Stimulated activated CD8-positive, alpha-beta memory T cell treated with anti-CD3 and anti-CD28 coated beads, Interleukin-15, amount 100 ng/mL, for 4 hours (primary cell): ENCODE measurements at places on chromosomes 3 and 15.

GRCh38 chr3:153043729-153044328 is 118.2 kb upstream of the RAP2B start:
- no peak for DNase-seq

- DNase-seq: no peak
Measured at GRCh38 chr15:67070150-67070549, 4.7 kb downstream of the SMAD3 start.

DNA sequence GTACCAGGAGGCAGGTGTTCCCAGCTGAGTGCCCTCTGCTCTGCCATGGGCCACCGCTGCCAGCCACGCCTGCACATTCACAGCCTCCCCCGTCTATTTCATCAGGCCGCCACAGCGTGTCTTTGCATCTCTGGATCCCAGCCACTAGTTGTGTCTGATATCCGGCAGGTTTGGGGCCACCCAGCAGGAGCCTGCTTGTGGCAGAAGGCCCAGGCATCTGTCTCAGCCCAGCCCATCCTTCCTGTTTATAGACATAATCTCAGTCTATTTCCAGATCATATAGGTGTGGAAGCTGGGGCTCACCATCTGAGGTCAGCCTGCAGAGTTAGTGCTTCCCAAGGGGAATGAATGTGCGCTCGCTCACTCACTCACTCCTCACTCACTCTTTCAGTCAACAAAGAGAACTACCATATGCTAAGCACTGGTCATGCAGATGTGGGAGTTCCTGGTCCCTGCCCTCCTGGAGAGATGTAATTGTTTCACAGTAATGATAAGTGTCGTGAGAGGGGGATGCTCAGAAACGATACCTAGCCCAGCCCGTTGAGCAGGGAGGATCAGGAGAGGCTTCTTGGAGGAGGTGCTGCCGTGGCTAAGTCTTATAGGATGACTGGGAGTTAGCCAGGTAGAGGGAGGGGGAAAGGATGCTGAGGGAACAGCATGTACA is 60.6 kb downstream of the FGD5 start:
- no peak for DNase-seq

GRCh38 chr3:74603292-74603691 is 11.2 kb downstream of the CNTN3 start:
- DNase-seq: no peak

DNA sequence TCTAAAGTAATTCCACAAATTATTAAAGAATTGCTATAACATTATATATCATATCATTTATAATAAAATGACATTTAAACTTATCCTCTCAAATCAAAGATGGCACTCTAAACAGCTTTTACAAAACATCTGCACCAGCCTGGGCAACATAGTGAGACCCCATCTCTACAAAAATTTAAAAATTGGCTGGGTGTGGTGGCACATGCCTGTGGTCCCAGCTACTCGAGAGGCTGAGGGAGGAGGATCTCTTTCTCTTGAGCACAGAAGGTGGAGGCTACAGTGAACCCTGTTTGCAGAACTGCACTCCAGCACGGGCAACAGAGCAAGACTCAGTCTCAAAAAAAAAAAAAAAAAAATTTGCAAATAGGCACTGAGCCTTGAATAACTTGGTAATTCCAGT is 63.1 kb downstream of the PIK3CB start:
- DNase-seq: no peak

- no peak for DNase-seq
Measured at GRCh38 chr3:10248984-10249748, 907 bp downstream of the TATDN2 start.

DNA sequence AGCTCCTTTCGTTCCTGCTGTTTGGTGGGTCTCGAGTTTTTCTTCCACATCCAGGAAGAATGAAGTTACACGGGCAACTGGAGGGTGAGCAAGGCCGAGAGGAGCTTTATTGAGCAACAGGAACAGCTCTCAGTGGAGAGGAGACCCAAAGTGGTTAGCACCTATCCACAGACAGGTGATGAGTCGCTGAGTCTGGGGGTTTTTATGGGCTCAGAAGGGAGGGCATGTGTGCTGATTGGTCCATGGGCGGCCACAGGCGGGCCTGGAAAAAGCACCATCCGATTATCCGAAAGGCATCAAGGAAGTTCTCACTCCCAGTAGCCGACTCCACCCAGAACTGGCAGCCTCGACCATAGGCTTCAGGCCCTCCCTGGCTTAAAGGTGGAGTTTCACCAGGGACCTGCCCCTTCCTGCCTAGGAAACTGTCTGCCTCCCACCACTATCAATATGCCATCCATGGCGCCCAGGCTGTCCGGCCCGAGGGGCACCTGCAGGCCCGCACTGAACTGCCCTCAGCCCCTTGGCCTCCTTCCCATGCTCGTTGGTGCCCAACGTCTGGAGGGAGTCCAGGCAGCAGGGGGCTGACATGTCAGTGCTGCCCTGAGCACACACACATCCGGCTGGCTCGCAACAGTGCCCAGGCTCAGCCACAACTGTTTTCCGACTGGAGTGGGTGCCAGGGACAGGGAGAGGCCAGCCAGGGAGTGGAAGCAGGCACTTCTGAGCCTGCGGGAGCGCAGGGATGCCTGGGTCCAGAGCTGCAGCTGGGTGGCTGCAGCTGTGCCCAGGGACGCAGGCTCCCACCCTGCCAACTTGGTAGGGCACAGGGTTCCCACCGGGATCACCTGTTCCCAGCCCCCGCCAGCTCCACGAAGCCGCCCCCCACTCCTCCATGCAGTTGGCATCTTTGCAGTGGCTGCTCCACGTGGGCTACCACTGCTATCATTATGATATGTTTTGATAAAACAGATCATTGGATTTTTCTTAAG is 170.2 kb downstream of the FNDC3B start:
- no peak for DNase-seq

DNA sequence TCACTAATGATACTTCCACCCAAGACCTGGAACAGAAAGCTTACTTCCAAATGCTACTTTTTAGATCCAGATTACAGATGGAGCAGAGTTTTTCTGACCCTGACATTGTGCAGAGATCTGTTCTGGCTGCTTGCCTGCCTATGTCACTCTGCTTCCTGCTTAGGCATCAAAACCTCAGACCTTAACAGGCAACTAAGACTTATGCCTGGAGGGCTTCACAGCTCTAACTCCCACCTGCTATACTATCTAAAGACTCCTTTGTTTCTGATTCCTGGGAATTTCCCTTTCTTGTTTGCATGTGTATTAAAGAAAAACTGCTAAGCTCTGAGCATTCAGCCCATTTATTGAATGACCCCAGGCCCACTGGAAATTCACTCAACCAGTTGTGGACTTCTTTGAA is 157.4 kb upstream of the NPHP3 start:
- no peak for DNase-seq

DNA sequence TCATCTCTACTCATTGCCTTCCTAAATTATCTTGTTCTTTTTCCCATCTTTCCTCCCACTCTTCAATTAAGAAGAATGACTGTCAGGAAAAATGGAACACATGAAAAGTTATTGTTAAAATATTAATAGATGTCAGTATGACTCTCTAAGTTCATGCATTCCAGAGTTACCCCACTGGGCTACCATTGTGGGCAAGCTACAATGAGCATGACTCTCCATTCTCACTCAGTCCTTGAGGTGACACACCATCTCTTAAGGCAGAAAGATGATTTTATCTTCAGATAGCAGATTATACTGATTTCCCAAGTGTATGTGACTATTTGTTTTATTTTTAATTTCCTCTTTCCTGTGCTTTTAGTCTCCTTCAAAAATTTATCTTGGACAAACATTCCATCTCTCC is 144.3 kb downstream of the ALCAM start:
- no peak for DNase-seq

DNA sequence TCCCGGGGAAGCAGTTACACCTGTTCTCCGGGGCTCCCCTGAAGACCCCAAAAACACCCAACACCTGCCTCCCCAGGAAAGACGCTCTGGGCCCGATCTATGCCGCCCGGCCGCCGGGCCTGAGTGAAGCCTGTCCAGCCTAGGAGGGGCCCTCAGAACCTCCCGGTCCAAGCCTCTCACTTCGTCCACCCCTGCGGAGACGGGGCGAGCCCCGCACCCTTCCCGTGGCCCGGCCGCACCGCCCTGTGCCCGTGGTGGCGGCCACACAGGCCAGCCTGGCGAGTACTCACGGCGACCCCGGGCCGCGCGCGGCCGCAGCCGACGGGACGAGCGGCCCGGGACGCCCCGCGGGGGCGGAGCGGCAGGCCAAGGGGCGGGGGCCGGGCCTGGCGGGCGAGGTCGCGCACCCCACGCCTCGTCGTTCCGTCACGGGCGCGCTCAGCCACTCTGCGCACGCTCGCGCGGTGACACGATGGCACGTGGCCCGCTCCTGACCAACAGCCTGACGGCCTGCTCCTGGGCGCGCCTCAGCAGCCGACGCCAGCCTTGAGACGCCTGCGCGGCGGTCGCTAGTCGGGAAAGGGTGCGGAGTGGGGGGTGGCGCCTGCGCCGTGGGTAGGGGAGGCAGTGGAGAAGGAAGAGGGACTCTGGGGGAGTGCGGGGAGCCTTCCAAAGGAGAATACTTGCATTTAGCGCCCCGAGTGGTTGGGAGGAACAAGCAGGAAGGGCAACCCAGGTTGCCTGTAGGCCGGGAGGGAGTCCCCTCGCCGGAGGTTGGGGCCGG is at the start of gene PARP6:
Gene PARP6, minus strand, starts transcription at position 342 of the 784 bp plus-strand sequence. CDS start 5,077 bp downstream, outside the sequence.
- DNase-seq: peak; percentile 99

DNA sequence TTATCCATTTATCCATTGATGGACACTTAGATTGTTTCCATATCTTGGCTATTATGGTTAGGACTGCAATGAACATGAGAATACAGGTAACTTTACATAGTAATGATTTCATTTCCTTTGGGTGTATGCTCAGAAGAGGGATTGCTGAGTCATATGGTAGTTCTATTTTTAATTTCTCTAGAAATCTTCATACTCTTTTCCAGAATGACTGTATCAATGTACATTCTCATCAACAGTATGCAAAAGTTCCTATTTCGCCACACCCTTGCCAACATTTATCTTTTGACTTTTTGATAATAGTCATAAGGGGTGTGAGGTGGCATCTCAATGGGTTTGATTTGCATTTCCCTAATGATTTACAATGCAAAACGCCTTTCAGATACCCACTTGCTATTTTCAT is 6.2 kb upstream of the NIPA1 start:
- no peak for DNase-seq

DNA sequence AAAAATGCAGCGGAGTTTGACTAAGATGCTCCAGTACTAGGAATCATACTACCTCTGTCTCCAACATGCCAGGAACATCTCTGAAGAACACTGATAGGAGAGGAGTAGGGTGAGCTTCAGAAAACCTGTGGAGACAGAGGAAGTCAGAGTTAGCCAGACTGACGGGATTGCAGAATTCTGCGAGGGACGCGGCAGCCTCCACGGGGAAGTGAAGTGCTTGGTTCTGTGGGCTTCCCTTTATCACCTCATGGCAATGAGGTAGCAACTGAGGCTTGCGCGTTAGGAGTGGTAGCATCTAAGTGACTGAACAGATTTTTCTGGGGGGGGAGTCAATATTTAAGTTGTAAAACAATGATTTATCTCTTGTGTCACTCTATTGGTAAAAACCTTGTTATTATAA is 226.3 kb downstream of the MCTP2 start:
- no peak for DNase-seq

GRCh38 chr3:62445275-62445674 is 71.9 kb upstream of the FEZF2 start:
- DNase-seq: no peak

GRCh38 chr3:187999821-188000220 is 154.1 kb upstream of the LPP start:
- DNase-seq: peak; percentile 29

GRCh38 chr3:126758026-126758425 is 54.0 kb downstream of the CHCHD6 start:
- no peak for DNase-seq

- no peak for DNase-seq
Measured at GRCh38 chr3:134579141-134579665, 71.6 kb downstream of the KY start.

DNA sequence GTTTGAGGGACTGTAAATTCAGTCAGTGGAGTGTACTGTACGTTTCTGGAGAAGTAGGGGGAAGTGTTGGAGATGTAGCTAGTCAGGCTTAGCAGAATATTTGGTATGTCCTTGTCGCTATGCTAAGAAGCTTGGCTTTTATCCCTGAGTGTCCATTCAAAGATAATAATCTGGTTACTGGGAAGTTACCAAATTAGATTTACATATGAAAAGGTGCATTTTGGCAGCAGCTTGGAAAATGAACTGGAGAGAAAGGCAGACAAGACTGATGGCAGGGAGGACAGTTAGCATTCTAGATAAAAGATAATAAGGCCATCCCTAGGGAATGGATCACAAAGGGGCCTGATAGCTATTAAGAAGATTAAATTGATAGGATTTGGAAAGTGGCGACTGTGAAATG is 58.7 kb downstream of the P2RY1 start:
- DNase-seq: no peak

DNA sequence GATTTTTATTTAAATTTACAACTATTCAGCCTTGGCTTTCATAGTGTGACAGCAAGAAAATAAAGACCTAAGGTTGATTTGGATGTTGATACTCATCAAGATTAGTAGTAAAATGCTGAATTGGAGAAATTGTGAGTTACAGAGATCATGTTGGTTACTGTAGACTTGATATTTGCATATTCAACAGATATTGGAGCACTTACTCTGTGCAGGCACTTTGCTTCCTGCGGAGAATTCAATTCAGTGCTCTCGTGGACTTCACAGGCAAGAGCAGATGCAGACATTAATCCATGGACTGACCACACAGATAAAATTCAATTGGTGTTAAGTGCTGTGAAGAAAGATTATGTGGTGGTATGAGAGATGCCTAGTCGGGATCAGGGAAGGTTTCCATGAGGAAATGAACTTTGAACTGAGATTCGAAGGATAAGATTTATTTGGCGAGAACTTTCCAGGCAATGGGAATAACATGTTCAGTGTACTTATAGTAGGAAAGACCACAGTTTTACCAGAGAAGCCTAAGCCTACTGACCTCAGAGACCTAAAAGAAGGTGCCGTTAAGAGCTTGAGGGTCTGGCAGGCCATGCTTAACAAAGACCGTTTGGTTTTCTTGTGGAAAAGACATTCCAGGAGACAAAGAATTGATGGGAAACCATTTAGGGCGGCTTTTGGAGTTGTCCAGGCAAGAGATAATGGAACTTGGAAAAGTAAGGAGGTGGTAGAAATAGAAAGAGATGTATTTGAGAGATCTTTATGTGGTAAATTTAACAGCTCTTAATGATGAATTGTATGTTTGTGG is 4.3 kb downstream of the SELENOT start:
- DNase-seq: no peak

GRCh38 chr3:133925960-133926735 is 30.5 kb upstream of the RAB6B start:
- DNase-seq: no peak

- no peak for DNase-seq
Measured at GRCh38 chr3:127903611-127904375, 11.2 kb upstream of the KBTBD12 start.

- no peak for DNase-seq
Measured at GRCh38 chr15:76221085-76221767, 90.0 kb downstream of the ETFA start.

GRCh38 chr3:194930377-194931204 is 244.9 kb downstream of the FAM43A start:
- DNase-seq: no peak

DNA sequence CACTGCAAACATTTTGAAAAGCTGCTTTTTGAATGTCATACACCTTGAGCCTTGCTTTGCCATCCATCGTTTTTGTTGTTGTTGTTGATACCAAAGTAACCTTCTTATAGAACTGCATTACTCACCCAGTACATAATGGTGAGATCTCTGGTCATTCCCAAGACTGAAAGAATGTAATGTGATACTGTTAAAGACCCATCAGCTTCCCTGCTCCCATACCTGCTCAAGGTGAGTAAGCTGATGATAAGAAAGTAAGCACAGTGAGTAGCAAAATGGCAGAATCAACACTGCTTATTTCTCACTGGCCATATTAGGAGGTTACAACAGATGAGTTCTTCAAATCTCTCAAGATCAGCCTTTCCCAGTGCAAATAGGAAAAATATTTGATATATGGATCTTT is 89.8 kb downstream of the CADPS start:
- DNase-seq: no peak
